Endothelial cell of coronary artery (primary cell): ENCODE measurements at places on chromosomes 4 and X. TPM values are rescaled to one million over a fixed set of nuclear protein-coding genes. Genes with fewer than 3 reads are reported as not detected.

The MAGEB5 gene
- not detected in 2 replicates for total RNA-seq

The XAGE2 gene
- not detected in 2 replicates for total RNA-seq

The CT45A2 gene
- not detected in 2 replicates for total RNA-seq

The DOCK11 gene
- total RNA-seq, result 0.63 and 2.3 TPM in 2 replicates

The ATP1B4 gene
- total RNA-seq, result not detected in 2 replicates

The OTUD6A gene
- not detected in 2 replicates for total RNA-seq

The GAGE2A gene
- total RNA-seq, result not detected in 2 replicates

The ITIH6 gene
- total RNA-seq, result not detected in 2 replicates

The DDIT4L gene
- total RNA-seq, result 1.4 and 5.4 TPM in 2 replicates

The SLIT2 gene
- 22.2 and 36.4 TPM in 2 replicates for total RNA-seq

The SHISA3 gene
- 3.9 and 12.1 TPM in 2 replicates for total RNA-seq

The NPNT gene
- under 0.01 TPM in 1 of 2 replicates, not detected in the other for total RNA-seq

The GABRB1 gene
- not detected in 2 replicates for total RNA-seq

The TRAM1L1 gene
- 0.09 and 0.36 TPM in 2 replicates for total RNA-seq

The TREX2 gene
- total RNA-seq, result 2.8 and 3.7 TPM in 2 replicates

The CDKL2 gene
- under 0.01 and 0.09 TPM in 2 replicates for total RNA-seq

The ADGRL3 gene
- total RNA-seq, result 4.3 TPM in 1 of 2 replicates, not detected in the other

The LRCH2 gene
- total RNA-seq, result 3.2 and 5.0 TPM in 2 replicates

The TMPRSS11D gene
- total RNA-seq, result not detected in 2 replicates

The ARMCX6 gene
- total RNA-seq, result 25.0 and 34.4 TPM in 2 replicates

The SH2D1A gene
- total RNA-seq, result not detected in 2 replicates

The TMSB15C gene
- 3.6 and 5.3 TPM in 2 replicates for total RNA-seq

The RAB40A gene
- 0.09 TPM in 1 of 2 replicates, not detected in the other for total RNA-seq

The DCAF4L1 gene
- total RNA-seq, result 0.09 and 0.19 TPM in 2 replicates

The MGAT4D gene
- not detected in 2 replicates for total RNA-seq

The GPR50 gene
- not detected in 2 replicates for total RNA-seq

The S100G gene
- not detected in 2 replicates for total RNA-seq

The TRPC3 gene
- total RNA-seq, result under 0.01 TPM in 1 of 2 replicates, not detected in the other

The HGFAC gene
- total RNA-seq, result 0.47 TPM in 1 of 2 replicates, not detected in the other

The MTTP gene
- 0.09 TPM in 1 of 2 replicates, not detected in the other for total RNA-seq

The F8A2 gene
- total RNA-seq, result not detected in 2 replicates

The GPC3 gene
- not detected in 2 replicates for total RNA-seq

The FAM90A26 gene
- total RNA-seq, result not detected in 2 replicates

The ABCD1 gene
- total RNA-seq, result 6.8 and 10.6 TPM in 2 replicates

The RLIM gene
- total RNA-seq, result 44.9 and 49.9 TPM in 2 replicates

The NLGN3 gene
- total RNA-seq, result 0.09 TPM in 2 replicates

The PHKA1 gene
- total RNA-seq, result 5.5 and 8.0 TPM in 2 replicates

The CXorf65 gene
- not detected in 2 replicates for total RNA-seq

The ADGRG4 gene
- total RNA-seq, result under 0.01 TPM in 1 of 2 replicates, not detected in the other

The FGB gene
- not detected in 2 replicates for total RNA-seq

The RS1 gene
- total RNA-seq, result not detected in 2 replicates

The PLAC8 gene
- 0.09 TPM in 1 of 2 replicates, not detected in the other for total RNA-seq

The APBB2 gene
- 93.3 and 107 TPM in 2 replicates for total RNA-seq
